HTR-8/SVneo (cell line): ENCODE measurements at places on chromosomes 2 and 18.

GRCh38 chr18:22632191-22632590, 214.5 kb upstream of the CTAGE1 start:
- no peak for DNase-seq

GRCh38 chr2:170201275-170201674, 23.3 kb downstream of the MYO3B start:
- DNase-seq, result no peak

GRCh38 chr2:70513738-70514137, 39.9 kb downstream of the TGFA start:
- DNase-seq, result no peak

- DNase-seq, result no peak
Measured at GRCh38 chr2:136645236-136645828, 120.0 kb upstream of the THSD7B start.

- no peak for DNase-seq
Measured at GRCh38 chr2:128312411-128312810, 6.3 kb downstream of the HS6ST1 start.

DNA sequence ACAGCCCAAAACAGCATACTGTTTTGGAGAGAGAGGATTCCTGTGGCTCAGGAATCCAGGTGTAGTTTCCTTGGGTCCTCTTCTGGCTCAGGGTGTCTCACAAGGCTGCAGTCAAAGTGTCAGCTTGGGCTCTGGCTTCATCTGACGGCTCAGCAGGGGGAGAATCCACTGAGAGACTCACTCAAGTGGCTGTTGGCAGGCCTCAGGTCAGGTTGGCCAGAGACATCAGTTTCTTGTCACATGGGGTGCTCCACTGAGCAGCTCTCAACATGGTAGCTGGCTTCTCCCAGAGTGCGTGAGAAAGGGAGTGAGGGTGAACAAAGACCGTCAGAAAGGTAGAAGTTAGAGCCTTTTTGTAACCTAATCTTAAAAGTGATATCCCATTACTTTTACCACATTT, 168.4 kb downstream of the SOCS6 start:
- DNase-seq, result no peak

DNA sequence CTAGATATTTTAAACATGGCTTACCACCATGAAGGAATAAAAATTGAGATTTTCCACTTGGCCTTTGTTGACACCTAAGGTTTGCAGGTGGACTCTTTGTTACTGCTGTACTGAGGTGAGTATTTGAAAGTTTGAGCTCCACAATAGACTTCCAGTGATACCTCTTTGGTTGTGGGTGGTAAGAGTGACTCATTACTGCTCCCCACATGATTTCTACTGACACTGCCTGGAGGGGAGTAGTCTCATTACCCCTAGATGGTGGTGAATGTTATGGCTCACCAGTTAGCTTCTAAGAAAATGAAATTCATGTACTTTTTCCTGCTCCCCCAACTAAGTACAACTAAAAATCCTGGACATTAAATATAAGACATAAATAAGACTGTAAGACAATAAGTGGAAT, 1183.1 kb upstream of the TMEFF2 start:
- DNase-seq, result no peak

GRCh38 chr2:239625971-239626734, 225.3 kb upstream of the HDAC4 start:
- DNase-seq, result no peak

GRCh38 chr2:118843483-118844132, 3.8 kb downstream of the EN1 start:
- DNase-seq, result no peak

GRCh38 chr2:216692636-216693413, 2.5 kb downstream of the IGFBP5 start:
- DNase-seq, result peak; percentile 83

DNA sequence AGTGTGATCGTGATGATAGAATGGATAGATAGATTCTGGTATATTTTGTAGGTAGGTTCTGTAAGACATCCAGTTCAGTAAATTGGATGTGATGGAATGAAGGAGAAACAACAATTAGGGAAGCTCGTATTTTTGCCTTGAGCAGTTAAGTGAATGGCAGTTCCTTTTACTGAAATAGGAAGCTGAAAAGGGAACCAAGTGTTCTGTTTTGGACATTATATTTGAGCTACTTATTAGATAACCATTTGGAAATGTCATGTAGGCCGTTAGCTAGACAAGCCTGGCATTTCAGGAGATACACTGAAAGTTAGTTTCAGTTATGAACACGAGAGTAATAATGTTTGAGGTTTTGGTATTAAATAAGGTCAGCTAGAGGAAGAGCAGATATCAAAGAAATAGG, 41.5 kb downstream of the MARCHF7 start:
- DNase-seq, result no peak

GRCh38 chr2:233367586-233367985, 13.3 kb downstream of the DGKD start:
- DNase-seq, result no peak

DNA sequence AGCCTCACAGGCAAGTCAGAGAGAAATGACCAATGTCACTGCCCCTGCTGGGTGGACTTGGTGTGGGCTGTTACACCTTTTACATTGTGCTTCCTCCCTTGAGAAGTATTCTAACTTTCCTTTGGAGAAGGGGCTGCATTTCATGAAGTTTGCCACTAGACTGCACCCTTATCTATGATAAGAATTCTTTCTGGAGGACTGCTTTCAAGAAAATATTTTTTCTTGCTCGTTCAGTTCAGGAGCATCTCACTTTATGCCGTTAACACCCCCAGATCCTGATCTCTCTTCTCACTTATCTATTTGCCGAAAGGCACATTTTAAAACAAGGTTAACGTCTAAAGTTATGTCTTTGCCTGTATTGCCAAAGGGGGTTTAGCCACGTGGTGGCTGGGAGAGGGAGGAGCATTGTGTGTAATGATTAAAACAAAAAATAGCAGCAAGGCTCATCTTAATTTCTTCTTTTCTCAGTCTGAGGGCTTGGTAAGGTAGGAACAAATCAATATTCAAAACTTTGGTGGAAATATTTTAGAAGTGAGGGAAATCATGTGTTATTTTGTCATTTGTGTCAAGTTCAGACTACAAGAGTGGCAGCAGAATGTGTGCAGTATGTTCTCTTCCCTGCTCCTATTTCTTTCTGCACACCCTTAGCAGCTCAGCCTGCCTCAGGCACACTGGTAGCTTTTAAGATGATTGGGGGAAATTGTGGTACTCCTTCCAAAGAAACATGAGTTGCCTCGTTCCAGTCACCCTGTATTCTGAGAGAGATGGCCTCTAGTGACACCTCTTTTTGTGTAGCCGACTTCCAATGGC, 1.6 kb upstream of the IGFBP5 start:
- DNase-seq, result no peak

DNA sequence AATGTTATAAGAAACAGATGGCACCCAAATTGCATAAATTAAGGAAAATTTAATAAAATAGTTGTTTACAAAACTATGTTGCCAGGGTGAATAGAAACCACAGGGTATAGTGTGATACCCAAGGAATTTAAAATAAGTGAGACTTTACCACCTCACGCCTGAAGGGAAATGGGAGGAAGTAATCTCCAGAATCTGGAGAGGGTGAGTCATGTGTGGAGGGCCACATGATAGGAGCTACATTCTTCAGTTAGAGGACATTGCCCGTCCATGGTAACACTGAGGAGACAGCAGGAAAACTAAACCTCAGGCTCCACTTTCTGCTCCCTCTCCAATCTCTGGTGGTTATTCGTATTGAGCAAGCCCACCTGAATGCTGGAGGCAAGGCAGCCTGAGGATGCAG, 97.2 kb upstream of the NXPH2 start:
- peak; percentile 1 for DNase-seq

GRCh38 chr2:50872543-50872942, 159.4 kb downstream of the NRXN1 start:
- no peak for DNase-seq

GRCh38 chr2:47061944-47062678, 93.0 kb downstream of the STPG4 start:
- no peak for DNase-seq

- no peak for DNase-seq
Measured at GRCh38 chr2:235690809-235691450, 197.1 kb downstream of the AGAP1 start.

DNA sequence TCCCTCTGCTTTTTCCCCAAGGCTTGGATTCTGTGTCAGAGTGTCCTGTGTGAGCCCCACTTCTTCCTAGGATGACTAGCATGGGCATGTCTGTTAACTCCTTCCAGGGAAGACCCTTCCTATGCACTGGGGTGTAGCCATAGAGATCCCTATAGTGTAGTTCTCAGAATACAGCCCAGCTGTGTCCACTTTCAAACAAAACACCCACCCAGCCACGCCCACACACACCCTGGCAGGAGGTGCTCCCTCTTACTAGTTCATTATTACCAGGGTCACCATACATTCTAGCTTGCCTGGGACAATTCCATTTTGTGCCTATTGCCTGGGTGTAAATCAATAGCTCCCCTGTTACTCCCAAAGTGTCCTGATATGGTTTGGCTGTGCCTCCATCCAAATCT, 195.6 kb downstream of the MYCN start:
- DNase-seq, result no peak

GRCh38 chr18:44884431-44884830, 203.7 kb downstream of the SETBP1 start:
- DNase-seq, result no peak

GRCh38 chr2:82317012-82317411, 2012.5 kb upstream of the LRRTM1 start:
- DNase-seq, result no peak

DNA sequence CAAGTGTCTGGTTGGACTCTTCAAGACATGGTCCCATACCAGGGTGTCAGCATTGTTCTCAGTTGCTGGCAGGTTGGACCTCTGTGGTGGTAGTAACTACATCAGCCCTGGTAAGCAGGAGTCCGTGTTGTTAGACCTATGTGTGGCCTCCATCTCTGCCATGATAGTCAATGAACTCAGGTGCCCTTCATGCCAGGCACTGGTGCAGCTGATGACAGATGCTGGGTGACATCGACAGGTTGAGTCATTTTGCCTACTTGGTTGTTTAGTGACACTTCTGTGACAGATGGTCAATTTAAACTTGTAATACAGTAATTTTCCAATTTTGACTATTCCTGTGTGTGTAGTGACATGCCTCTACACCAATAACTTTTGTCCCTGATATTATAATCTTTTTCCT, 189.7 kb downstream of the SP3 start:
- no peak for DNase-seq

- DNase-seq, result peak; percentile 91
Measured at GRCh38 chr2:45938649-45939511, 287.4 kb downstream of the PRKCE start.

DNA sequence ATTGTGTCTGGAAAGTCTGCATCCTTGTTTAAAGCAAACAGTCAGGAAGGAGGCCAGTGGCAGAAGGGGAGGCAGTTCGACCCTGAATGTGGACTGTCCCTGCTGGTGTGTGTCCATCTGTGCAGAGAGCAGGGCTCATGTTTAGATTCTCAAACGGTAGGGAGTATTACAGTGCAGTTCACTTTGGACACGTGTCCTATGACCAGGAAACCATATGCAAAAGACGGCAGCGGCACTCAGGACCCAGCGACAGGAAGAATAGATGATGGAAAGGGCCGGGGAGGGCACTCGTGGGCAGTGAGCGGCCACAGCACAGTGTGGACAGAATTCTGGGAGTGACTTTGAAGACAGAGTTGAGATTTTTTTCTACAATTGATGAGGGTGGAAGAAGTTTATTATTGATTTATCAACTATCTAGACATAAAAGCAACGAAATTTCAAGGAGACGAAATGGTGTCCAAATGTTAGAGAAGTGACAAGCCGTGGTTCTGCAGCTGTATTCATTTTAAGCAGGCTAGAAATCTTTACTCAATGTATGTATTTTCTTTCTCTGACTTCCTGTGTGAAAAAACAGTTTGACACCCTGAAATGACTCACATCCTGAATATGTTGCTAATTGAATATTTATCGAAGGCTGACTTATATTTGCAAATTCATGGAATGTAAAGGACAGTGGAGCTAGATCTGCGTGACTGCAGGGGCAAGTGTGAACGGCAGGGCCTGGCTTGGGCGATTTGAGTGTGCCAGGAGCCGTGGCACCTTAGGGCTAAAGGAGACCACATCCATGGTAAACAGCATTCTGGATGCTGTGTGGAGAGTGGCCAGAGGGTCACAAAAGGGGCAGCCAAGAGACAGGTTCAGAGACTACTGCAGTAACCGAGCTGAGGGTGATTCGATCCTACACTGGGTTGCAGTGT, 214.2 kb downstream of the PTGR3 start:
- no peak for DNase-seq

GRCh38 chr2:39144416-39144815, 23.6 kb upstream of the SOS1 start:
- no peak for DNase-seq

DNA sequence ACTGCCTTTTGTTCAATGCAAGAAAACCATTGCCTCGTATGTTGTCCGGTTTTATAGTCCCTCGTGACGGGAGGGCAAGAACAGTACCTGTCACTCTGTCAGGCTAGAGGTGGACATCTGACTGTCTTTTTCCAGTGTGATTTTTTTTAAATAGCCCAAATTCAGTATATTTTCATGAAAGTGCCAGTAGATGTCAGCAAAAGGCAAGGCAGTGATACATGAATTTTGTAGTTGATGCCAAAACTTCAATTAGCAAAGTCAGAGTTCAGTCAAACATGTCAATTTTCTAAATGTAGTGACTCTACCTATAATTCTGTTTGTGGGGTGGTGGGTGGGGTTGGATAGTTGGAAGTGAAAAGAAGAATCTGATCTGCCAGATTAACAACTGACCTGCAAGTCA, 296.0 kb upstream of the MC4R start:
- no peak for DNase-seq

- no peak for DNase-seq
Measured at GRCh38 chr18:36595046-36595817, 233.6 kb downstream of the TPGS2 start.

DNA sequence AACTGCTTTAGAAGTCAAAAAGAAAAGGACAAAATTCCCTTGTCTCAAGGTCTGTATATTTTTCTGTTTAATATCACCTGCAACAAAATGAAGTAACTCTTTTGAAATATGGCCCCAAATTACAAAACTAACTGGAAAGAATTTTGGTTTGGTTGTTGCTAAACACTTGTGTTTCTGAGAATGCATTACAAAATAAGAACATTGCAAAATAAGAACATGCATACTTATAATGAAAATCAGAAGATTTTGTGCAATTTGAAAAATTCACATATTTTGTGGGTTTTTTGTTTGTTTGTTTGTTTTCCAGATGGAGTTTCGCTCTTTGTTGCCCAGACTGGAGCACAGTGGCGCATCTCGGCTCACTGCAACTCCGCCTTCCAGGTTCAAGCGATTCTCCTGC, 21.8 kb downstream of the NDUFB3 start:
- DNase-seq, result no peak

DNA sequence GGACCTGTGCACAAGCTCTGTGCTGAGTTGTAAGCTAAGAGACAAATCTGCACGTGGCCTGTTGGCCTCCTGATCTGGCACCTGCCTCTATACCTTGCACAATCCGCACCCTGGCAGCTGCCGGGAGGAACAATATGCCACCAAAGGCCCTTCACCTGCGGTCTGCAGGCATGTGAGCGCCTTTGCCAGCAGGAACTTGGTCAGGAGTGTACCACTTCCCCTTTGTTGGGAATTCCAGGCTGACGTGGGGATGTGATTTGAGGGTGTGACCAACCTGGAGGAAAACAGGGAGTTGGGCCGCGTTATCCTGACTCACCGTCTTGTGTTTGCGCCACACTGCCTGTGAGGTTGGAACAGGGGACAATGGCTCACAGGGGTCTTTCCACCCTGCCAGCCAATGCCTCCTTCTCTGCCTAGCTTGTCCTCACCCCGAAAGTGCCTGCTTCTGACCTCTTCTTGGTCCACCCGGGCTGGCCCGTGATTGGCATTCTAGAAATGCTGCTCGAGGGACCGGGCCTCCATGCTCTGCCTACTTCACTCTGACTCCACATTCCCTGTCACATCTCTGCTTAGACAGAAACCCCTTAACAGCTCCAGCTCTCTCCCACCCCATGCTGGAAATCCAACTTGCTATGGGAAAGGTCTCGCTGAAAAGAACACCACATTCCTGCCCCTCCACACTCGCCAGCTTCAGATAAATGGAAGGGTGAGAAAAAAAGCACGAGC, 67.1 kb upstream of the MAP4K4 start:
- no peak for DNase-seq
